ENCODE measurements at places on chromosomes 6 and 20.

DNA sequence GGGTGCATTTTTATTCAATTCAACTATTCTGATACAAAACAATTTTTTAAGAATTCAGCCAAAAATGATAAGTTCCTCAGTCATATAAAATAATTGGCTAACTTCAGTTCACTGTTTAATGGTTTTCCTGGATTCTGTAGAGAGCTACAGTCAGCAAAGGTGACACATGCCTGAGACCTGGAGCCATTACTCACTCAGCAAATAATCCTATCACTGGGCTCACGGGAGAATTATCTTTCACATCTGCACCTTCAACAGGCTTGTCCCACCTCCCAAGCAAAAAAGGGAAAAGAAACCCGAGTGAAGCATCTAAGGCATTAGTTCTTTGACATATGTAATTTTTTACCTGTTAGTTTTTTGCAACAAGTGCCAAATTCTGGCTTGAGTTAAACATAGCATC, 34.9 kb upstream of the FOXA2 start:
- DNase-seq: no peak

DNA sequence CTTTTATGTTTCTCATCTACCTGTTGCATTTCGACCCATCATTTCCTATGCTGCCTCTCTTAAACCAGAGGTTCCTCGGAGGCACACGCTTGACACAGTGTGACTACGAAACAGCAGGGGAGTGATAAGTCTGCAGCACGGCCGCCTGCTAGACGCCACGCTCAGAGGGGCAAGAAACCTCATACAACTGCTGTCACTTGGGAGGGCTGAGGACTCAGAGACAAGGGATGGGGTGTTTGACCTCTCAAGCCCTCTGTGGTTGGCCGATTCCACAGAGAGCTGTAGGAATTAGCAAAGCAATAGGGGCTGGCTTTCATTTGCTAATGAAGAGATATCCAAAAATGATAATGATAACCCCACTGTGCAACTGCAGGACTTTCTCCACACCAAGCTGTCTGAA, 372.5 kb downstream of the ZFAND3 start:
- DNase-seq: no peak

- no peak for DNase-seq
Measured at GRCh38 chr6:107576852-107577251, 86.9 kb downstream of the SOBP start.

DNA sequence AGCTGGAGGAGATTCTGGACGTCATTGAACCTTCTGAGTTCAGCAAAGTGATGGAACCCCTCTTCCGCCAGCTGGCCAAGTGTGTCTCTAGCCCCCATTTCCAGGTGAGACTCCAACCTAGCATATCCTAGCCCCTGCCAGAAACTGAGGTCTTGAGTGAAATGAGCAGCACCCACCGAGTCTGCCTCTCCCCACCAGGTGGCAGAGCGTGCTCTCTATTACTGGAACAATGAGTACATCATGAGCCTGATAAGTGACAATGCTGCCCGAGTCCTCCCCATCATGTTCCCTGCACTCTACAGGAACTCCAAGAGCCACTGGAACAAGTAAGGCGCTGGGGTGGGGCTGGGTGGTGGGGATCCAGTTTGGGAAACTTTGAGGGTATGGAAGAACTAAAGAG, 4.6 kb downstream of the MEA1 start:
- no peak for DNase-seq

DNA sequence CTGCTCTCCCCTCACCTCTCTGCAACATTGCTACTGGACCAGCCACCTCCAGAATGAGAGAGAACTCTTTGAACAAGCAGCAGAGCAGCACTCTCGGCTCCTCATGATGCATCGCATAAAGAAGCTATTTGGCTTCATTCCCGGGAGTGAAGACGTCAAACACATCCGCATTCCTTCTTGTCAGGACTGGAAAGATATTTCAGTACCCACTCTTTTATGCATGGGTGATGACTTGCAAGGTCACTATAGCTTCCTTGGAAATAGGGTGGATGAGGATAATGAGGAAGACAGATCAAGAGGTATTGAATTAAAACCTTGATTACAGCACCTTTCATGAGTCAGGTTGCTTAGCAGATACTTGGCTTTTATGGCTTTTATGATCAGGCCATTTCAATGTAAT, 4.3 kb downstream of the CALHM4 start:
- no peak for DNase-seq

- no peak for DNase-seq
Measured at GRCh38 chr6:1849691-1850090, 240.0 kb downstream of the FOXC1 start.

GRCh38 chr6:101931766-101932165, 538.3 kb downstream of the GRIK2 start:
- no peak for DNase-seq

GRCh38 chr6:30135147-30135546, 793 bp upstream of the TRIM40 start:
- DNase-seq: no peak

DNA sequence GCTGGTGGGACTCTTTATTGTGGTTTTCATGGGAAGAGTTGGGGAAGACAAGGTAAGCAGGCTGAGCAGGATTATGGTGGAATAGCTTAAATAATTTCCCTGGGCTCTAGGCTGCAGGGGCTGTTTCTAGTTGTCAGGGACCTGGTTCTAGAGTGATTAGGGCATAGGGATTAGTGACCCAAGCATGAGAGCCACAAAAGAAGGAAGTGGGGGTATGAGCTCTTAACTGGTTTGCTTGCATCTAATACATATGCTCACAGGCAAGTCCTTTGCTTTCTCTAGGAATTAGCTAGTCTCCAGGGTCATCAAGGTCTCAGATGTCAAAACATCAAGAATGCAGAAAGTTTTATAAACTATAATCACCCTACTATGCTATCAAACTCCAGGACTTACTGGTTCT, 67.5 kb upstream of the NRN1 start:
- DNase-seq: no peak

DNA sequence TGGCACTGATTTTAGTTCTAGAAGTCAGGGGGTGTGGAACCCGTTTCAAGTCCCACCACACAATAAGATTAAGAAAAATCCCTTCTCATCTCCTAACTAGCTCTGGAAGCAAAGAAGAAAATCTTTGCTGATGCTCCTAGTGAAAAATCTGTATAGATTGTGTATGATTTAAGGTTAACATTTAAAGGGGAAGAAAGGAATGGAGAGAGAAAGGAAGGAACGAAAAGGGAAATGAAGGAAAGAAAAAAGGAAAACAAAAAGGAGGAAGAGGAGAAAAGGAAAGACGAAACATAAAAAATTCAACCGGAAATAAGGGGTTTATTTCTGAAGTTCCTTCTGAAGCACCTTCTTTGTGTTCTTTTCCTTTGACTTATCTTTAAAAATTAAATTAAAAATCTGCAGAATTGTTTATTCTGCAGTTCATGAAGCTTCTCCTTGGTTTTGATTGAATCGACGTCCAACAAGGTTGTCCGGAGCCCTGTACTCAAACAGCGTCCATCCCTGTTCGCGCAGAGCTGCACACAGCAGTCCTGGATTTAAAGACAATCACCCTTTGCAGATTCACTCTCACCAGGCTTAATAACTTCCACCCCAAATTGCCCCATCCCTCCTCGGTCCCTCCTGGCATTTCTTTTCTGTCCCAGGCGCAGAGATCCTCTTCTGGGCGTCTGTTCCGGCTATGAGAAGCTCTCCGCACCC, 1.6 kb upstream of the TFAP2B start:
- no peak for DNase-seq

DNA sequence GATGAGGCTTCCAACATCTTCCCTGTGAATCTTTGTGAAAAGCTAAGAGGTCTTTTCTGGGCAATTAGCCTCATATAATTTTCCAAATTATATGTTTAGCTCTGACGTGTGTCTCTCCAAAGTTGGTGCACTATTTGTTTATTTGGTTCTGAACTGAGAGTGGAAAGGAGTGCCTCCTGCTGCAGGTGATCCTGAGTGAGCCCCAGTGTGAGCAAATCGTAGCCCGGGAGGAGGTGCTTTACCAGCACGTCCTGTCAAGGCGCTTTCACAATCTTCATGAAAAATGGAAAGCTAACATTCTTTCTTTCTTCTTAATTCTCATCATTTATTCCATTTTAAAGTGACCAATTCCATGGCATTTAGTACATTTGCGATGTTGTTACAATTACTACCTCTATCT, 231.9 kb downstream of the BMP2 start:
- DNase-seq: no peak

DNA sequence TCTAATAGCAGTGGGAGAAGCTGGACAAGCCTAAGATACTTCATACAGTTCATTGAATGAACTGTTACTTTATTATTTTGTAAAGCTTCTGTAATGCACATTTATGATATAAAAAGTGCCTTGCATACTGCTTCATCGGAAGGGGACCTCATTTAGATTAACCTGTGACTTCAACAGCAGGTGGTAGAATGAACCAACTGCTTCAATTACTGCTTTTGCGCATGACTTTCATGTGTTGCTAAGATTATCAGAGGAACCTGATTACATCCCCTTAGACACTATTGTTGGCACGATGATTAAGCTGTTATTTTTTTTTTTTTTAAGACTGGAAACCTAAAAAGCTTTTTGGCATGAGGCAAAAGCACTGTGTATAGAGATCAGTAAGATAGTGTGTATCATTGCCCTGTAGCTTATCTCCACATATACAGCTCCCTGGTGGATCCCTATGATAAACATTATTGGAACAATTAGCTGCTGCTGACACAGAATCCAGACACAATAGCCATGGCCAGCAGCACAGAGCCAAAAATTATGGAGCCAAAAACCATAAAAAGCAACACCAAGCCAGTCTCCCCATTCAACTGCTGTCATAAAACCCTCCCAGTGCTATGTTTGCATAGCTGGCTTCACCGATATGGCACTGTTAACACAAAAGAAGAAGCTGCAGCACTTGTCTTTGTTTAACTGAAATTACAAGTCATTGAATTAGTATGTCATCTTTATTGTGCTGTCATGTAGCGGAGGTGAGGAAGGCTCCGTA, 731.6 kb upstream of the MMS22L start:
- no peak for DNase-seq

DNA sequence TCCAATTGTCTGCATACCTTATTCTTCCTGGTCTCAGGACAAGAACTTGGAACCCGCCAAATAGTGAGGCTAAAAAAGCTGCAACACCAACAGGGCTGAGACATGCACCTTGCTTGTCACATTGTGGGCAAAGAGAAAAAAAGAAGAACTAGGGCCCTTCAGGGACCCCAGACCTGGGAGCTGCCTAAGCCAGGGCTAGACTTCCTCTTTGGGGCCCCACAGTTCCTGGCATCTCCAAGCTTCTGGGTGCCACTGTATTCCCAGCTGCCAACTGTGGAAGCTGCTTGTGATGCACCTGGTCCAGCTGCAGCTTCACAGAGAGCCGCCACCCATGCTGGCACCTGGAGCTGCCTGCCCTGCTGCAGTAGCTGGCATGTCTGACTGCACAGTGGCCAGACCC, 370.6 kb downstream of the CD83 start:
- DNase-seq: no peak

DNA sequence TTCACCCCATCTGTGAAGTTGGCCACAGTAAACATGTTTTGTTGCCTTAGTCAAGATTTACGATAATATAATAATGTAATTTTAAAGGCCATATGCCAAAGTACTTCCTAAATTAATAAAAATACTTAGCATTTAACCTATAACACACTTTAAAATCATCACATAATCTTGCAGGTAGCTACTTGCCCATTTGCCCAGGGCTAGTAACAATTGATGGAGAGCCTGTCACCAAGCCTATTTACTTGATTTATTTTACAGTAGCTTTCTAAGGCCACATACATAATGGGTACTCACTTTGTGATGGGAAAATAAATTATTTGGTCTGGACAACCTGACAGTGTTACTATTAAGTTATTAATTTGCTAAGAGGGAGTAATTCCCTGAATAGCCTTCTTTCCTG, 14.5 kb downstream of the BTBD9 start:
- DNase-seq: no peak

DNA sequence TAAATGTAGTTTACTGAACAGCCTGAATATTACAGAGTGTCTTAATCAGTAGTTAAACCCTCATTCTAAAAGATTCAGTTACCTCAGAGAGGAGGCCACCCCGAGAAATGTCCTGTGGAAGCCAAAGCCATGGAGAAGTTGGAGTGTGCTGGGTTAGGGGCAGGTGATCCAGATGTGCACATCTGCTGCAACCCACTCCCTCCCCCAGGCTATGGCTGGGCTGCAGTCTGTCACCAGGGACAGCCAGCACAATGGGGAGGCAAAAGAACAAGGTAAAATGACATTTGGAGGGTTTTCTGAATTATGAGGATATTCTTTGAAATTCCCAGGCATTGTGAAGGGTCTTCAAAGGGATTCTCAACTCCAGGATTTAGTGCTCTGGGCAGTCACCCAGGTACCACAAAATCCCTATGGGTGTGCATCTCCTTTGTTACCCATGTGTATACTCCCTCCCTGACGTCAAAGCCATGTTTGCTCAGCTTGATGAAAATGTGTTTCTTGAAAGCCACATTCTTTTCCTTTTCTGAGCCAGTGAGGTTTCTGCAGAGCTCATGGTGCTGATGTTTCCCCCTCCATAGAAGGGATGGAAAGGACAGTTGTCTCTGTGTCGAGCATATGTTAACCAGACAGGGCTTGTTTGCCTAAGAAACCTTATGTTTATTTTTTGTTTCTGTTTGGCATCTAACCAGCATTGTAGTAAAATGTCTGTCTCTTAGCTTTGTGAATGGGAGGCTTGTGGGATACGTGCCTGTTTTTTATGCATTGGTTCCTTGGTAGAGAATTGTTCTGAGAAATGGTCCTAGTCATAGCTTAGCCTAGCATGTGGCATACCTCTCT, 212.3 kb upstream of the TBX18 start:
- no peak for DNase-seq

- no peak for DNase-seq
Measured at GRCh38 chr6:36247693-36248092, 22.2 kb upstream of the PNPLA1 start.

DNA sequence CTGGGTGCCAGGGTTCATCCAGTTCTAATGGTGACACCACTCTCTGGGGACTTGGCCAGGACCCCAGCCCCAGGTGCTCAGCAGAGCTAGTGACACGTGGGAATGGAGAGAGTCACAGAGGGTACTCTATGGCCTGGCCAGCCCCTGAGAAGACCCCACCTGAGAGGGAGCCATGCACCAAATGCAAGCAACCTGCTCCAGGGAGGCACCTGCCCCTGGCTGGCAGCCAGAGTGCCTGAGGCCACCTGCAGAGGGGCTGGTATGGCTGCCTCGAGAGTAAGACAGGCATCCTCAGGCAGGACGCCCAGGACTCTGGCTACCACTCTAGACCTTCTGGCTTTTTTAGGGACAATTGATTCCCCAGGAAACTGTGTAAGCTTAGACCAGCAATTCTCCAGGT, 38.6 kb upstream of the CST7 start:
- no peak for DNase-seq

GRCh38 chr6:167581637-167582036, 245.1 kb upstream of the AFDN start:
- peak; percentile 32 for DNase-seq

DNA sequence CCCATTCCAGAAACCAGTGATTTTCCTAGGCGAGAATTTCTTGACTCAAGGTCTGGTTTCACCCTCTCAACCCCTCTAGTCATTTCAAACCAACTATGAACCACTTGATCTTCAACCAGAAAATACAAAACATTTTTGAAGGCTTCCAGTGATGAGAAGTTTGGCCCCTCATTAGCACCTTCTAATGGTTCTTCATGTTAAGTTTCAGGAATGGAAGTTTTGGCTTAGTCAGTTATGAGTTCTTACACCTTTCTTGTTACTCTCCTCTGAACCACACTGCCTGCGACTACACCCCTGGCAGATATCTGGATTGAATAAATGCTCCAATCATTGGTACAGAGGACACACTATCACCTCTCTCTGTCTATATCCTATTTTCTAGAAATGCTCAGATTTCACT, 67.2 kb downstream of the GJA10 start:
- no peak for DNase-seq
